T-cell (primary cell): ENCODE measurements at places on chromosomes 3 and 15. TPM values are rescaled to one million over a fixed set of nuclear protein-coding genes. Genes with fewer than 3 reads are reported as not detected.

DNA sequence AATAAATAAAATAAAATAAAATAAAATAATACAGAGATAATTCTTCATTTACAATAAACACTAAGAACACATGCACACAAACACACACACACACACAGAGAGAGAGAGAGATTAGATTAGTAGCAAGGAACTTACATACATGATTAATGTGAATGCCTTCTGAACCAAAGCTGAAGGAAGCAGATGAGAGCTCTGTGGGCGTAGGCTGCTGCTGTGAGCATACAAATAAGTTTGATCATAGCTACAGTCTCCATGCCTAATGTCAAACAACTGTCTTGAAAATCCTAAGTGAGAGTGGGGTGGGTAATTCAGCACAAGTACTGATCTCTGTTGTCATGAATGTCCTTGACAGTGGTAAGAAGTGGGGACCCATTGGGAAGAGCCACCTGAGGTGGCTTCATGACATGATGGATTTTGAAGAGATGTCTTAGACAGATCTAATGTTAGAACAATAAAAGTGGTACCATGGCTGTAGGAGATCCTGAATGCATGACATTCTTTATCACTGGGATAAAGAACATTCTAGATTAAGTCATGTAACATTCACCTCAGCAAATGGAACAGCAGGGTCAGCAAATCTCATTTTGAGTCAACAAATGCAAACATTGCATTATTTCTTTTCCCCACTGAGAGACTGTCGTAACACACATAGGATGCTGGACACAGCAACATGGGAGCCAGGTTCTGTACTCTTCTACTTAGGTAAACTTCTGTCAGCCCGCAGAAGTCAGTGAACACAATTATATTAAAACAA, 46.2 kb downstream of the CHL1 start:
- no peaks in the 10 kb centered on the region for H3K27me3 ChIP-seq
- no peak overlapping the region for H3K4me3 ChIP-seq
- no peak overlapping the region for H3K27ac ChIP-seq
- H3K4me1 ChIP-seq = no peaks in the 10 kb centered on the region
- H3K36me3 ChIP-seq = no peaks in the 10 kb centered on the region

GRCh38 chr3:30503446-30503845, 103.0 kb upstream of the TGFBR2 start:
- no peaks in the 10 kb centered on the region for H3K27me3 ChIP-seq
- no peak overlapping the region for H3K27ac ChIP-seq
- H3K36me3 ChIP-seq = no peaks in the 10 kb centered on the region
- no peaks in the 10 kb centered on the region for H3K4me1 ChIP-seq
- DNase-seq = no peak

DNA sequence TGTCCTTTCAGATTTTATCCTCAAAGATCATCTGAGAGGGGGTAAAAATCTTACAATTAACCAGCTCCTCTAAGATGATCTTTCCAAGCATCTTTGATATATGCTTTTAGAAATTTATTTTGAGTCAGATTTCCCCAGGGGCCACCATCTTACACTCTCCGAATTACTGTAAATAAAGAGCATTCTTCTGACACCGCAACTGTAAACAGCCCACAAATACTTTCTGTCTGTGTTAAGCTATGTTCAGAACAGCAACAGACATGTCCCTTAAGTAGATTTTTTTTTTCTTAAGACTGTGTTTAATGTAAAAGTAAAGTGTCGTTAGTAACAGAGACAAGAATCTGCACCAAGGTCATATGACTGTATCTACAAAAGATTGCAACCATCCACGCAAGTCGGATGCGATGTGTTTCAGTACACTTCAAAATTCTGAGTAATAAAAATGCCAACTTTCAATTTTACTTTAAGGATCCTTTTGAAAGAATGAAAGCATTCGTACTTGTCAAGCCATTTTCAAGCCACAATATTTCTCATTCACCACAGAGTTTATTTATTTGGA, 159.0 kb upstream of the KCNH8 start:
- no peak for DNase-seq
- peaks cover 17% of the 10 kb centered on the region for H3K4me1 ChIP-seq
- no peak overlapping the region for H3K27ac ChIP-seq
- H3K27me3 ChIP-seq = no peaks in the 10 kb centered on the region

- H3K27me3 ChIP-seq = no peaks in the 10 kb centered on the region
- no peak overlapping the region for H3K27ac ChIP-seq
- DNase-seq = no peak
- no peaks in the 10 kb centered on the region for H3K36me3 ChIP-seq
- H3K4me1 ChIP-seq = peaks cover 26% of the 10 kb centered on the region
These were observed 451 bp downstream of the CCR5AS start for GRCh38 chr3:46406443-46406787.

- H3K27ac ChIP-seq = no peak overlapping the region
- DNase-seq = no peak
- H3K4me1 ChIP-seq = no peaks in the 10 kb centered on the region
- no peaks in the 10 kb centered on the region for H3K36me3 ChIP-seq
These were observed 1110.3 kb downstream of the NAALADL2 start for GRCh38 chr3:175969456-175969855.

Gene CHRNA7
- not detected for total RNA-seq

- no peak overlapping the region for H3K27ac ChIP-seq
- no peaks in the 10 kb centered on the region for H3K36me3 ChIP-seq
- DNase-seq = no peak
- no peak overlapping the region for H3K4me3 ChIP-seq
These were observed 183.0 kb downstream of the ABHD5 start for GRCh38 chr3:43873723-43874122.

Gene SLCO2A1
- 0.25 TPM for total RNA-seq

Gene C3orf20
- 0.37 TPM for total RNA-seq

DNA sequence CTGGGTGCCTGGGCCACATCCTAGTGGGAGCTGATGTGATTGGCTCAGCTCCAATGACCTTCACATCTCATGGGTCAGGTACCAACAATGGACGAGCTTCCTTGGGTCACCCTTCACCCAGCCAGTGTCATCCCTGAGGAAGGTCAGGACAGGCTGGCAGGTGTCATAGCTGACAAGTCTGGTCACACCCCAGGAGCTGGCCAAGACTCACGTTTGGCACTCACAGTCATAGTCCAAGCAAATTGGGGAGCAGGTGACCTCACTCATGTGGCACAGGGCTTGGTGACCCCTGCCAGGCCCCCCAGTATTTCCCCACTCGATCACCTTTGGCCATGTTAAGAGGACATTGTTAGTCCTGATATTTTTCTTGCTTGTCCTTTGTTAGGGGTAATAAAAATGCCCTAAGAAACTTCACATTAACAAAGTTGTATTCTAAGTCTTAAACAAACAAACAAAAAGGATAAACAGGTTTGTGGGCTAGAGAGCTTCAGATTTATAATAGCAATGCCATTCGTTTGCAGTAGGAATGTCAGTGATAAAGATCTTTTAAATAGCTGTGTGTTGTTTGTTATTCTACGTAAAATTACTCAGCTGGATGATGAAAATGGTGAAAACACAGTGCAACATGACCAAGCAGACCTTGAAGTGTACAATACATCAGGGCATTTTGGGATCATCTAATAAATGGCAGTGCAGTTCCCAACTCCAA, 79.5 kb upstream of the POMGNT2 start:
- H3K4me3 ChIP-seq = no peak overlapping the region
- H3K27me3 ChIP-seq = no peaks in the 10 kb centered on the region
- no peak overlapping the region for H3K27ac ChIP-seq
- no peaks in the 10 kb centered on the region for H3K36me3 ChIP-seq
- no peak for DNase-seq

DNA sequence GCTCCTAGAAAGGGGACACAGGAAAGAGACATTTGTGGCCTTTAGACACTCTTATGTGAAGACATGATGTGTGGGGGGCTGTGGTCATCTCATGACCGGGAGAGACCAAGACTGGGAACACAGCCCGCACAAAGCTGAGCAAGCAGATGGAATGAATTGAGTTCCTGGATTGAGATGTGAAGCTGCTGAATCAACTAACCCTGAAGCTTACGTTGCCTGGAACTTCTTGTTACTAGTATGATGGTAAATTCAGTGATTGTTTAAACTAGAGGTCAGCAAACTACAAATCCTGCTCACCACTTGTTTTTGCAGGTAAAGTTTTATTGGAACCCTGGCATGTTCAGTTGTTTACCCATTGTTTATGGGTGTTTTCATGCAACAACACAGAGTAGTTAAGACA, 83.4 kb upstream of the BHLHE40 start:
- no peaks in the 10 kb centered on the region for H3K36me3 ChIP-seq
- no peak overlapping the region for H3K27ac ChIP-seq
- no peaks in the 10 kb centered on the region for H3K27me3 ChIP-seq
- no peak overlapping the region for H3K4me3 ChIP-seq

DNA sequence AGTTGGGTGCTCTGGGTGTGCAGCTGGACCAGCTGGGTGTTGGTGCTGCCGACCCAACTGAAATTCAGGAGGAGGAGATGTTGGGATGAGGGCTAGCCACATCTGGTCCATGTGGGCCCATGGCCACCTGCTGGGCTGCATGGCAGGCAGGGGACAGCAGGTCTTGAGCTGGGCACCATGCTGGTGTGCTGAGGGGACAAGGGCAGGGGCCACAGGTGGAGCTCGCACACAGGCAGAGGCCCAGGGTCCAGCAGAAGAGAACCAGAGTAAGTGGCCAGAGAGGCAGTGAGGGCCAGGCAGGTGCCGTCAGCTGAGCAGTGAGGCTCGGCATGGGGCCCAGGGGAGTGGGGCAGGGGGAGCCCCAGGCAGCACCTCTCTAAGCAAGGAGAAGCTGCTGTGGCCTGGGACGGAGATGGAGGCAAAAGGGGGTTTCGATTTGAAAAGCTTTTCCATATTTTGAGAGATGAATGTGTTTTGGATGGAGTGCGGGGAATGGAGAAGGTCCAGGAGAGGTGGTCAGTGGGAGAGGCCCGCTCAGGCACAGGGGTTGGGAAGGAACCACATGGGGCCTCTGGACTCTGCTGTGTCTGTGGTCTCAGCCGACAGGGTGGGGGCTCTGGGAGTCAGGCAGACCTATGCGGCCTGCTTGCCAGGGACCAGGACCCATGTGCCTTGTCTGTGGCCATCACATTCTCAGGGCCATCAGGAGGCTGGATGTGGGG, 30.5 kb upstream of the PLXNA1 start:
- no peak for DNase-seq
- no peaks in the 10 kb centered on the region for H3K27me3 ChIP-seq
- no peaks in the 10 kb centered on the region for H3K4me1 ChIP-seq
- H3K4me3 ChIP-seq = no peak overlapping the region
- H3K36me3 ChIP-seq = no peaks in the 10 kb centered on the region

- no peak overlapping the region for H3K27ac ChIP-seq
- no peak for DNase-seq
- H3K4me3 ChIP-seq = no peak overlapping the region
- H3K4me1 ChIP-seq = no peaks in the 10 kb centered on the region
- peaks cover 11% of the 10 kb centered on the region for H3K36me3 ChIP-seq
These were observed 36.6 kb downstream of the KLHL25 start for GRCh38 chr15:85757939-85758654.

Gene TBC1D21
- not detected for total RNA-seq

Gene BHLHE40
- 94.6 TPM for total RNA-seq

Gene CADM2
- not detected for total RNA-seq

Gene EFL1
- 22.0 TPM for total RNA-seq

DNA sequence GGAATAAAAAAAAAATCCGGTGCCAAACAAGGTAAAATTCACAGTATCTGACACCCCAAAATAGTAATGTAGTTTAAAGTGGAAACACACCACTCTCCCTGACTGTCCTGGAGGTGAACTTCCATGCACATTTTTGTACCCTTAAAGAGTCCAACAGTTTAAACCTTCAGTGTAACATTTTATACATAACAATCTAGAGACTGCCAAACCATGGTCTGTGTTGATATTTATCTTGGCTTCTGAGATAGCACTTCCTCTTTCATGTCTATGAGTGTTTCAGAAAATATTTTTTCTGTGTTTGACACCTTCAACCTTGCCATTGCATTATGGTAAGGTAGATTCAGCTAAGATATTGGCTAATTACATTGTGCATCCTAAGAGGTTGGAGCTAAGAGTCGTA, 13.9 kb downstream of the TMEM45A start:
- no peaks in the 10 kb centered on the region for H3K4me1 ChIP-seq
- no peak overlapping the region for H3K27ac ChIP-seq
- no peaks in the 10 kb centered on the region for H3K36me3 ChIP-seq
- no peak for DNase-seq

DNA sequence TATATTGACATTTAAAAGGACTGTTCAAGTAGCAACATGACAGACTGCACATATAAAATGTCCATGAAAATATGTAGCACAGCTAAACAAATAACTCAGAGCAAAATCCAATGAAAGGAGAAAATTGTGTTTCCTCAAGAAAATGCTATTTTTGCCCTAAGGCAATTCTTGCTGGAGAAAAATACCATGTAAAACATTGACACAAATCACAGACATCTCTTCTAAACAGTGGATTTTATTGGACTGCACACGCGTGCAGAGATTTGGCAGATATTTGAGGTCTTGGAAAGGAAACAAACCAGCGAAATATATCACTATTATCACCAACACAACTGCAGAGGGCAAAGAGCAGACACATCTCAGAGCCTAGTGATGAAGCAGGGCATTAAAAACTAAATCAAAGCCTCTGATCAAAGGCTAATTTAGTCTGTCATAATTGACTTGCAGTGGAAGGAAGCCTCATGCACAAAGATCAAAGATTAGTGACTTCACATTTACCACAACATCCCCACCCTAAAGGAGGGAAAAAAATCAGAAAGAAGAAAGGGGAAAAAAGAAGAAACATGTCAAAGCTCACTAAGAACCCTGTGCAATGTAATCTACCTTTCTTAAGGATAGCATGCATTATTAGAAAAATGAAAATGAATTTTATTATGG, 52.4 kb downstream of the CHL1 start:
- no peaks in the 10 kb centered on the region for H3K27me3 ChIP-seq
- H3K4me3 ChIP-seq = no peak overlapping the region
- no peaks in the 10 kb centered on the region for H3K4me1 ChIP-seq

Gene SPATA12
- total RNA-seq = not detected

DNA sequence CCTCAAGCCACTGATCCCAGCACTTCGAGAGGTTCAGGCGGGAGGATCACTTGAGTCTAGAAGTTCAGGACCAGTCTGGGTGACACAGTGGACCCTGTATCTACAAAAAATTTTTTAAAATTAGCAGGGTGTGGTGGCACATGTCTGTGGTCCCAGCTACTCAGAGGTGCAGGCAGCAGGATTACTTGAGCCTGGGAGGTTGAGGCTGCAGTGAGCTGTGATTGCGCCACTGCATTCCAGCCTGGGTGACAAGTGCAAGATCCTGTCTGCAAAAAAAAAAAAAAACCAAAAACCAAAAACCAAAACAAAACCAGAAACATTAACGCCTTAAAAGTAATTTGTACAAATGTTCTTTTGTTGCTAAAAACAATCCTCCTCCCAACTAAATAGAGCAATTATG, 27.9 kb upstream of the SLC12A8 start:
- no peak overlapping the region for H3K27ac ChIP-seq
- no peaks in the 10 kb centered on the region for H3K4me1 ChIP-seq
- no peak overlapping the region for H3K4me3 ChIP-seq
- H3K27me3 ChIP-seq = no peaks in the 10 kb centered on the region

Gene MED12L
- total RNA-seq = 2.0 TPM

- DNase-seq = no peak
- no peaks in the 10 kb centered on the region for H3K4me1 ChIP-seq
- H3K36me3 ChIP-seq = no peaks in the 10 kb centered on the region
- no peak overlapping the region for H3K27ac ChIP-seq
These were observed 40.9 kb upstream of the ADAMTSL3 start for GRCh38 chr15:83612898-83613635.
